Fibroblast of mammary gland (primary cell): ENCODE measurements at places on chromosomes 5 and 9.

GRCh38 chr9:110217656-110218099 is 9.7 kb upstream of the C9orf152 start:
- peak; percentile 72 for DNase-seq

GRCh38 chr5:160627921-160628618 is 206.4 kb downstream of the PTTG1 start:
- DNase-seq, result no peak

GRCh38 chr5:142364251-142365145 is 39.7 kb upstream of the SPRY4 start:
- DNase-seq, result no peak

DNA sequence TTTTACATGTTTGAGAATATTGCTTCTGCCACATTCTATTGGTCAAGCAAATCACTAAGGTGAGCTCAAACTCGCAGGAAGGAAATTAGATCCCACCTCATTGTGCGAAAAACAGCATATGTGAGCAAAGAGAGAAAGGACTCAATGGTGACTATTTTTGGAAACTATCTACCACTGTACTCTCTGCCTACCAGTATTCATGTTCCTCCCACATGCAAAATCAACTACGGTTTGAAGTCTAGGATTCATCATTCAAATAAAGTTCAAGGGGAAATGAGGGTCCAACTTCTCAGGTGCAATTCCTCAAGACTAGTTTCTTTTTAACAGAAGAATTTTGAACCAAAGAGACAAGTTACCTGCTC is 60.6 kb downstream of the FAM174A start:
- no peak for DNase-seq

GRCh38 chr5:54045077-54045792 is 265.1 kb downstream of the ARL15 start:
- DNase-seq, result no peak

GRCh38 chr9:71506821-71507220 is 261.5 kb downstream of the CEMIP2 start:
- peak; percentile 87 for DNase-seq

GRCh38 chr9:76257311-76257710 is 136.9 kb downstream of the RFK start:
- no peak for DNase-seq

- DNase-seq, result no peak
Observed at GRCh38 chr5:73152411-73153388, 20.3 kb upstream of the TMEM174 start.

- DNase-seq, result no peak
Observed at GRCh38 chr9:89799221-89799620, 194.4 kb downstream of the GADD45G start.

DNA sequence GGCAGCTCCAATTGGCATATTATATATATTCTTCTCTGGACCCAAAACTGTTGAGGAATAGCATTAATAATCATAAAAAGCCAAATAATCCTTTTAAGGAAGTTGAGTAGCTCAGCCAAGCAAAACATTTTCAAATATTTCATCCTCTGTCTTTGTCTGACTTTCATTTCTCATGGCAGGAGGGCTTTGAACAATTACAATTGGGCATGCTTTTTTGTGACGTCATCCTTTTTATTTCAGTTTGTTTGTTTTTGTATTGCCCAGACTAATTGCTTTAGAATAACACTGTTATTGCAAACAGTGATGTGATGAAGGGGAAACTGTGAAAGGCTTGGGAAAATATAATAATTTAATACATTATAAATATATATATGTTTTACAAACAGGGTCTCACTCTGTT is 65.2 kb upstream of the MAP1B start:
- DNase-seq, result no peak

- DNase-seq, result no peak
Observed at GRCh38 chr5:148913493-148913892, 87.1 kb downstream of the ADRB2 start.

GRCh38 chr5:51043745-51044144 is 339.5 kb upstream of the ISL1 start:
- no peak for DNase-seq

- no peak for DNase-seq
Observed at GRCh38 chr9:37639841-37640240, 10.9 kb upstream of the FRMPD1 start.

DNA sequence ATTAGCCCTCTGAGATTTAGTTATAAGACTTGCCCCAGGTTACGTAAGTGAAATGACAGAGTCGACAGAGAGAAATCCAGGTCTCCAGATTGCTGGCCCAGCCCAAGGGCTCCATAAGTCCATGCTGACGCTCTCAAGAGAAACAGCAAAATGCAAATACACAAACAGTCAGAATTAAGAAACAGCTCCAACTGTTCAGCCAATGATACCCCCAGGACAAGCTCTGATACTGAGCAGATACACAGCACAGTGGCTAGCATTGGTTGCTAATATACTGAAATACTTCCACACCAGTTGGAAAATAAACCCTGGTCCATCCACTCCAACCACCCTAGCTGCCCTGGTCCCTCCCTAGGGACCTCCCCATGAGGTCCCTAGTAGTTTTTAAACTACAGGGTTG is 94.2 kb downstream of the CDK5RAP2 start:
- DNase-seq, result no peak

- no peak for DNase-seq
Observed at GRCh38 chr9:114953046-114953445, 22.7 kb upstream of the TNFSF8 start.

GRCh38 chr9:77806741-77807140 is 158.6 kb upstream of the GNA14 start:
- peak; percentile 65 for DNase-seq

- peak; percentile 18 for DNase-seq
Observed at GRCh38 chr5:133801955-133802751, 166.3 kb downstream of the C5orf15 start.

GRCh38 chr5:39368116-39368515 is 3.8 kb upstream of the C9 start:
- peak; percentile 13 for DNase-seq

DNA sequence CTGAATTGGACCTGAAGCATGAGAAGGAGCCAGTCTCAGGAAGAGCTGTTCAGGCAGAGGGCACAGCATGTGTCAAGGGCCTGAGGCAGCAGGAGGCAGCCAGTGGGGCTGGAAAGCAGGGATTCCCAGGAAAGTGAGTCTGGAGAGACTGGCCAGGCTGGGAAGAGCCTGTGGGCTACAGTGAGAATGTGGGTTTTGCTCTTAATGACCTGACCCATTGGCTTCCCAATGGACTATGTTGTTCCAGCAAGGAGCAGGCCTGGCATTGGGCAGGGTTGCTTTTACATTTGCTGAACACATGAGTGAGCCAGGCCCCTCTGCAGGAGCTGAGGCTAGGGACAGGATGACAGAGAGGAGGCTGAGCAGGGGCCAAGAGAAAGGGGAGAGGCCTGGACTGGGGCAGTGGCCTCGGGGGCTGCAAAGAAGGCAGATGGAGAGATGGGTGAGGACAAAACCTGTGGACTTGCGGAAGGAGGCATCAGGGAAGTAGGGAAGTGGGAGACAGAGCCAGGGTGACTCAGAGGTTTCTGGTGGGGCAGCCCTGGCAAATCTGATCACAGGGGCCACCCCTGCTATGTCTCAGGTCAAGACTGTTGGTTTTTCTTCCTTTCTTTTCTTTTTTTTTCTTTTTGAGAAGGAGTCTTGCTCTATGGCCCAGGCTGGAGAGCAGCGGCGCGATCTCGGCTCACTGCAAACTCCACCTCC is 65.9 kb upstream of the NEK6 start:
- no peak for DNase-seq

DNA sequence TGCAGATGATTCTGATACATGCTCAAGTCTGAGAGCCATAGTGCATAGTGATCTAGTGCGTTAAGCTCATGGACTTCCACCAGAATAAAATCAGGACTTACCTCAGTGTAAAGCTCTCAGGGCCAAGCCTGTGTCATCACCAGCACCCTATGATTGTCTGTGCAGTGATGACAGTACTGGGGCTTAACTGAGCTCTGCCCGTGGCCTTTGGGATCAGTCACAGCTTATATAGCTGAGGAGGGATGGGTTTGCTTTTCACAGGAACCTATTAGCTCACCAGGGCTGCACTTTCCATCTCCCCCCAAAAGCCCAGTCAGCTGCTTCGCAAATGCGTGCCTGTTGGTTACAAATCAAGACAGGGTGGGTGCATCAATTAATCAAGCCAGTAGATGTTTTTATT is 246.9 kb downstream of the NR3C1 start:
- DNase-seq, result no peak

- no peak for DNase-seq
Observed at GRCh38 chr9:93250185-93250584, 66.2 kb downstream of the WNK2 start.

DNA sequence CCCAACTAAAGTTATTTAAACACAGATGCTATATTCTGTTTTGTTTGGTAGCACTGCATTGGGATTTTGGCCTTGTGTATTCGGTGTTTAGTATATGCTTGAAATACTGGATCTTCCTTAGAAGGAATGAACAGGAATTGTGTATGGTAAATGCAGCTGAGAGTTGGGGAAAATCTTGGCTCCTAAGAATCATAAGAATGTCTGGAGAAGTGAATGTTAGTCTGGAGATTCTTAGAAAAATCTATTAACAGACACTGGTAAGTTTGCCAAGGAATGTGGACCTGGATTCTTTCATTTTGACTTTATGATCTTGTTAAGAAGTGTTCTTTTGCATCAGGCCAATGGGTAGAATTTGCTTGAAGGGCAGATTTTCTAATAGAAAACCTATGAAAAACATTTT is 38.9 kb downstream of the SNX30 start:
- DNase-seq, result peak; percentile 23

GRCh38 chr9:136961279-136962065 is 9.4 kb downstream of the LCN12 start:
- no peak for DNase-seq

DNA sequence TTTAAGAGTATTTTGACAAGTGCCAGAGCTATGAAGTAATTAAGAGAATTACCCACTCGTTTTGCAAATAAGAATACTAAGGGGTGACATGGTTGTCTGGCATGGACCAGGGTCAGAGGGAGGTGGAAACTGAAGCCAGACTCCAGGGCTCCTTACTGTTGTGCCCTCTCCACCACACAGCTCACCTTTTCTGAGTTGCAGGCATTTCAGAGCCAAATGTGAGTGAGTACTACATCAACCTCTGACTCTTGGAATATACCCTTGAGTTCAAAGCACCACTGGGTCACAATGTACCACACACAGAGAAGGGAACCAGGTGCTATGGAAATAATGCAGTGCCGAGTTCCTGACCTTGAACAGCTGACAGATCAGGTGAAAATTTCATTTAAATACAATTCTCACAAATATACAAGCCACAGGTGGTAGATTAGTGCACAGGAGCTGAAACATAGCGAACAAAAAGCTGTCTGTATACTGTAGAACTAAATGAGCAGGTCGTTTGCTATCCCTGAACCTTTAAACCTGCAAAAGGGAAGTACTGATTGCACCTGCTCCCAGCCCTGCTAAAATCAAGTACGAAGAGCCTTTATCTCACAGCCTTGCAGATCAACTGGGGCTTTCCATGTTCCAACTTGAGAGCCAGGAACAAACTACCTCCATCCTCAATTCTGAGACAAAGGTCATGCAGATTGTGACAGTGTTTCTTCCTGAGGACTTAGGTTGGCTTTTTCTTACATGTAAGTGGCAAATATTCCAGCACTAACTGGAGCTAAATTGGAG is 57.0 kb downstream of the GOLM1 start:
- no peak for DNase-seq

DNA sequence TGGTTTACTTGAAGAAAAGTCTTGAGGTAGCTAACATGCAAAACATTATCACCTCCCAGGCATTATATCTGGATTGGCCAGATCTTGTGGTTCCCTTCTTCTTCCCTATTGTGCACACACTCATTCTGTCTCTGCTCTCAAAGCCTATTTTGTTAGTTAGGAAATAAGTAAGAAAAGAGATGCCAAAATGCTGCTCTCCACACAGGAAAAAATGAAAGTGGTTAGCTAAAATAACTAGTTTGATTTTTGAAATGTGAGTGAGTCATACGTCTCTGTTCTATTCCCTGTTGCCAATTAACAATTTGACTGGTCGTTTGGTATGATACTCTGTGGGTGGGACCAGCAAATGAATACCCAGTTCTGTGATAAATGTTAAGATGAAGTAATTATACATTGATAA is 28.1 kb downstream of the LMNB1 start:
- peak; percentile 77 for DNase-seq

- DNase-seq, result no peak
Observed at GRCh38 chr9:89398621-89399020, 80.3 kb downstream of the SECISBP2 start.
